NCI-H1694 (cell line): ENCODE measurements at places on chromosomes 11 and 22.

GRCh38 chr11:65803797-65804492 is 17.1 kb downstream of the OVOL1 start:
- DNase-seq, result no peak

GRCh38 chr11:79369055-79369454 is 71.8 kb downstream of the TENM4 start:
- no peak for DNase-seq

- no peak for DNase-seq
Observed at GRCh38 chr11:118312328-118312727, 7.8 kb downstream of the CD3E start.

- no peak for DNase-seq
Observed at GRCh38 chr22:43226377-43227238, 39.7 kb upstream of the TTLL12 start.

DNA sequence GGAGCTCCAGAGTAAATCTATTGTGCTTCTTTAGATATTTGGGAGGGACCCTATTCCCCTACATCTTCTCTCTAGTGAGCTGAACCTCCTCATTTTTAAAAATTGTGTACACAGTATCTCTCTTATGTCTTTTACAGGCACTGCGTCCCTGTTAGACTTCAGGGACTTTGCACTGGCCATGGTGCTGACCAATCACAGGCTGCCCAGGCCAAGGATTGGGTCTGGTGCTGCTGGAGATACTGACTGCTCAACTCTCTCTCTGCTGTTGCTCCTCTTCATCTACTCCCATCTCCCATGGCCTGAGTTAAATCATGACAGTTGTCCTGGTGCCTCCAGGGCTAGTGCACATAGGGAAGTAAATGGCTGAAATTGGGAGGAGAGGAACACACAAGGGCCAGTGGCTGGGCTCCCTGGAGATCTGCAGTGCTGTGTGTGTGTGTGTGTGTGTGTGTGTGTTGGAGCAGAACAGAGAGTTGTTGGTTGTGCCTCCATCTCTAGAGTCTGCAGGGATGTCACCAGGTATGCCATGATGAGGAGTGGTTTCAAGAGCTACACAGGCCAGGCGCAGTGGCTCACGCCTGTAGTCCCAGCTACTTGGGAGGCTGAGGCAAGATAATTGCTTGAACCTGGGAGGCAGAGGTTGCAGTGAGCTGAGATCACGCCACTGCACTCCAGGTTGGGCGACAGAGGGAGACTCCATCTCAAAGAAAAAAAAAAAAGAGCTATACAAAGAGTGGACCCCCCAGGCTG is 155.3 kb downstream of the ST3GAL4 start:
- DNase-seq, result no peak

GRCh38 chr22:33242078-33242477 is 183.9 kb upstream of the SYN3 start:
- no peak for DNase-seq

DNA sequence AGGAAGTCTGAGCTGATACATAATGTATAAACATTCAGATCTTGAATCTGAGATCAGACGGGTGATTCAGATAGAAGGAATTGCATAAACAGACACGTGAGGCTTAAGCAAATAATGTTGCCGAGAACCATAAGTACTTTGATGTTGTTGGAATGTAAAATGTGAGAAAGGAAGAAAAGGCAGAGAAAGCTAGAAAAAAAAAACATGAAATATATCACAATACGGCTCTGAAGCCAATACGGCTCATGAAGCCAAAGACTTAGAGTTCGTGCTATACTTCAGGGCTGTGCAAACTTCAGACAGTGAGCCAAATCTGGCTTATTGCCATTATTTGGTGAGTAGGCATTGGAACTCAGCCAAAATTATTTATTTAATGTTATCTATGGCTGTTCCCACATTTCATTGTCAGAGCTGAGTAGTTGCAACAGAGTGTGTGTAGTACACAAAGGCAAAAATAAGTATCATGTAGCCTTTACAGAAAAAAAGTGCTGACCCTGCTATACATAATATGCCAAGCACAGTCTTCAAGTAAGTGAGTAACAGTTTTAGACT is 673.3 kb downstream of the CNTN5 start:
- DNase-seq, result no peak

DNA sequence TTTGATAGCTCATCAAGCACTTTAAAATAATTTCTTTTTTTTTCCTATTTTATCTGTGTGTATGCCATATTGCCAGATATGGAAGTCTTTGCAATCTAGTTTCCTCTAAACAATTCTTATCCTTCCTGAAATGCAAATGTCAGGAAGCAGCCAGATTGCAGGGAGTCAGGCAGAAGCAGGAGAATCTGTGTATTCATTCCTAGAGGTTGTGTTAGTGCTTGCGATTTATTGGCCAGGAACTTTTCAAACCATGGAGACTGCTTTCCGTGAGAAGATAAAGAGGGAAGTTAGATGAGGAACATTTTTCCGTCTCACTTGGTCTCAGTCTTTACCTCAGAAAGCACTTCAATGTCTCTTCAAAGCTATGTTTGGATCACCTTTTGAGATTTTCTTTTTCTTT is 91.9 kb downstream of the GRAMD1B start:
- DNase-seq, result no peak

- DNase-seq, result no peak
Observed at GRCh38 chr11:93099806-93100205, 98.0 kb downstream of the SLC36A4 start.

GRCh38 chr11:122656631-122657101 is 1.1 kb downstream of the UBASH3B start:
- no peak for DNase-seq

- DNase-seq, result no peak
Observed at GRCh38 chr22:29787371-29787980, 20.3 kb downstream of the UQCR10 start.

- DNase-seq, result no peak
Observed at GRCh38 chr11:58530236-58530635, 22.3 kb upstream of the OR5B21 start.

GRCh38 chr11:69127884-69128283 is 27.9 kb upstream of the SMIM38 start:
- no peak for DNase-seq

- DNase-seq, result no peak
Observed at GRCh38 chr22:27116312-27117086, 459.1 kb downstream of the MIAT start.

- no peak for DNase-seq
Observed at GRCh38 chr11:75313513-75314272, 37.8 kb downstream of the ARRB1 start.
